ENCODE measurements at places on chromosomes 7 and 10.
A peak's percentile ranks its signal among the peaks of the same experiment; 100 is the strongest.

- no peak for DNase-seq
Measured at GRCh38 chr10:3261921-3262320, 89.3 kb upstream of the PITRM1 start.

DNA sequence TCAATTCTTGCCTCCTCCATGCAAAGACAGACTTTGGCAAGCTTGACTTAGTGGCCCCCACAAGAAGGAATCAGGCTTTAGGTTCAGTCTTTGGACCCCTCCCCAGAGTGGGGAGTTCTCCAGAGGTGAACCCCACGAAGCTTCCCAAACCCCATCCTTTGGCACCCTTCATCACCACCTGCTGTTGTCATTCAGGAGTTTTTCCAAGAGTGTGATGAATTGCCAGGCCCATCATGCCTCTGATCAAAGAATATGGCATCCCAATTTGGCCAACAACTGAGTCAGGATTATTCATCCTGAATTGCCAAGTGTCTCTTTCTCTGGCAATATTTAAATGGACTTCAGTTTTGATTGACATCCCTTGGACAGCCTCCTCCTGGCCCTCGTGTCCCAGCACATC, 404.7 kb upstream of the MKI67 start:
- no peak for DNase-seq

DNA sequence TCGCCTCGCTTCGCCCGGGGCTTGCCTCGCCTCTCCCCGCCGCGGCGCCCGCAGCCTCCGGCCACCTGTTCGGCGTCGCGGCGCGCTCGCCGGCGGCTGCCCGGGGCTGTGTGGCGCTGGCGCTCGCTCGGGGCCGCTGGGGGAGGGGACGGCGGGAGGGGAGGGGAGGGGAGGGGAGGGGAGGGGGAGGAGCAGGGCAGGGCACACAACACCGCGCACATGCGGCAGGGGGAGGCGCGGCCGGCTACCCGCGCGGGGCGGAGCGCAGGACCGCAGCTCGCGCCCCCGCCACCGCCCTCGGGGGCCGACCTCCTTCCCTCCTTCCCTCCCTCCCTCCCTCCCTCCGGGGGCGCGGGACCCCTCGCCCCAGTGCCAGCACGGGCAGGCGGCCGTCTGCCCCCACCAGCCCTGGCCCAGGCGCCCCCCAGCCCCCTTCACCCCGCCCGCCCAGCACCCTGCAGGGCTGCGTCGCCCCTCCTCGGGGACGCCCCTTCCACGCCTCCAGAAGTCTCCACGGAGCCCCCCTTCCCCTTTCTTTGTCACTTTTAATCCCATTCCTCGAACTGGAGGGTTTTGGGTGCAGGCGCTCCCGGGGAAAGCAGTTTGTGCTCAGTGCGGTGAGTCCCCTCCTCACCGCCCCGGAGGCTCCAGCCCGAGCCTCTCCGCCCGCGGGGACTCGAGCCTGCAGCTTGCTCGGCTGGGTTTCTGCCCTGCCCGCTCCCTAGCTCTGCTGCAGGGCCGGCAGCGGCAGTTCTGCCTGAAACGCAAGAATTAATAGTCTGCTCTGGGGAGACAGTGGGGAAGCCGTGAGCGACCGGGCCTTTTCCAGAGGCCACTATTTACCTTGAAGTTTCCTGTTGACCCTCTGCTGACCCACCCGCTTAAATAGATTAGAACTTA, at the start of gene PARD3:
TSS of gene PARD3 (minus strand) at position 112 of the 900 bp plus-strand sequence. CDS start 301 bp downstream, outside the sequence.
- DNase-seq, result peak; percentile 76

- DNase-seq, result no peak
Measured at GRCh38 chr7:124557587-124557986, 208.0 kb downstream of the GPR37 start.

GRCh38 chr7:12158334-12159060, 52.6 kb upstream of the TMEM106B start:
- DNase-seq, result no peak

DNA sequence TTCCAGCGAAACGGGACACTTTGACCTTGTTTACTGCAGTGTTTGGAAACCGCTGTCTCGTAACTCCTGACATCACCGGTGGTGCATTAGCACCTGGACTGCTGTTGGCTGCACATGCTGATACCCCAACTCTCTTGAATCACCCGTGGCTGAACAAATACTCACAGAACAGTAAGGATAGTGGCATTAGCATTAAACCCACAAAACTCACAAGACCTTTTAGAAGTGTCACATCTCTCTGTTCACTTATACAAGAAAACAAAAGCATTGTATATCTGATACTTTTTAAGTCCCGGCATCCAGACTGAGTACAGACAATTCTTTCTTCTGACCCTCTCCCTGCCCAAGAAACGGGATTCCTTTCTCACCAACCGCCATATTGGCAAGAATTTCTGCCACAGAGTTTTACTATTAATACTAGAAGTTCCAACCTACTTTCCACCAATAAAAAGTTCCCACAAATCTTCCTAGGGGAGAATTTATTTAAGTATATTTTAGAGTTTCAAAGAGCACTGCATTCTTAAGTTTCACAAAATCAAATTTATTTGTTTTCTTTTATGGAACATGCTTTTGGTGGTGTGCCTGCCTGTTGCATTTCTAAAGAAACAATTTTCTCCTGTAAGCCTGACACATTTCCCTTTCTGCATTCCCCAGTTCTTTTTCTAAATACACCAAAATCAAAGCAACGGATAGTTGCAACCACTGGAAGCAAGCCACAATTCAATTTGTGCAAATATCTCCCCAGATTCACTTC, 208.4 kb upstream of the KLF14 start:
- no peak for DNase-seq

- no peak for DNase-seq
Measured at GRCh38 chr10:133326745-133327650, 9.7 kb downstream of the CALY start.

GRCh38 chr7:142890874-142891485, 5.4 kb upstream of the TRPV6 start:
- DNase-seq, result no peak

DNA sequence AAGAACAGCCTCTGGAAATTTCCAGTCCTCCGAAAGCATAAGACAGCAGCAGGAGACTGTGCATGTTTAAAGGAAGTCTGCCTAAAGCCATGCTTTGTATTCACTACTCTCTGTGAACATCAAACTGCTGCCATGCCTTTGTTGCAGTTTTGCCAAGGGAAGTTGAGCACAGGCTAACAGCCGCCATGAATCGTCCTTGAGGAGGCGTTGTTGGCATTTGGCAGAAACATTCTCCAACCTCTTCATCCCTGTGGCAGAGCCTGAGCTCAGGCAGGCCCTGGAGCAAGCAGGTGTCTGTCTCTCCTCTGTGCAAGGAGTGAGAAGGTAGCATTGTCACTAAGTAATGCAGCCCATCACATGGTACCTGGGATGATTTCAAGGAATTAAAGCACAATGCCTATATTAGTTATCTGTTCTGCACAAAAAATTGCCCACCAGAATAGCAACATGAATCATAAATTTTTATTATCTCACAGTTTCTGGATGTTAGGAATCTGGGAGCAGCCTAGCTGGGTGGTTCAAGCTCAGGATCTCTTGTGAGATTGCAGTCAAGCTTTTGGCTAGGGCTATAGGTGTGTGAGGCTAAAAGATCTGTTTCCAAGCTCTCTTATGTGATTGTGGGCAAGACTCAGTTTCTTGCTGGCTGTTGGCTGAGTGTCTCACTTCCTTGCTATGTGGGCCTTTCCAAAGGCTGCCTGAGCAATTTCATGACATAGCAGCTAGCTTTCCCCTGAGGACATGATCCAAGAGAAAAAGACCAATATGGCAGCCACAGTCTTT, 46.5 kb upstream of the KIAA1217 start:
- DNase-seq, result no peak

GRCh38 chr7:133572843-133573242, 320.0 kb downstream of the EXOC4 start:
- no peak for DNase-seq

- no peak for DNase-seq
Measured at GRCh38 chr7:7567898-7568531, 1.3 kb downstream of the MIOS start.

DNA sequence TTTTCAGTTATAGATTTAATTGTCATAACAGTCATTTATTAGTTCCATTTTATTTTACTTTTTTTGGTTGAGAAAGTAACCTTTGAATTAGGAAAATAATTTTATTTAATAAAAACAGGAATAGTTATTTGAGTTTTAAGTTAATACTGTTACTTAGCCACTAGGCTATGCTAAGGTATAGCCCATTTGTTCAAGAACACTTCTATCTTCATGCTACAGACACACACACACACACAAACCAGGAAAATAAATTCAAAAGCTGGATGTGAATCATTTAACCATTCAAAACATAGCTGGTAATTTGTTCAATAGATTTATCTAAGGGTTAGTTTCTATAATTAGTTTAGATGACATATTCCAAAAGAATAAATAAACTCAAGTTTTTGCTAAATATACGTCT, 148.4 kb downstream of the RNF133 start:
- DNase-seq, result no peak

Measured in H1 (cell line).